ENCODE measurements at places on chromosomes 5 and 9.

GRCh38 chr9:87612536-87612935, 113.4 kb upstream of the CTSL start:
- DNase-seq: no peak

DNA sequence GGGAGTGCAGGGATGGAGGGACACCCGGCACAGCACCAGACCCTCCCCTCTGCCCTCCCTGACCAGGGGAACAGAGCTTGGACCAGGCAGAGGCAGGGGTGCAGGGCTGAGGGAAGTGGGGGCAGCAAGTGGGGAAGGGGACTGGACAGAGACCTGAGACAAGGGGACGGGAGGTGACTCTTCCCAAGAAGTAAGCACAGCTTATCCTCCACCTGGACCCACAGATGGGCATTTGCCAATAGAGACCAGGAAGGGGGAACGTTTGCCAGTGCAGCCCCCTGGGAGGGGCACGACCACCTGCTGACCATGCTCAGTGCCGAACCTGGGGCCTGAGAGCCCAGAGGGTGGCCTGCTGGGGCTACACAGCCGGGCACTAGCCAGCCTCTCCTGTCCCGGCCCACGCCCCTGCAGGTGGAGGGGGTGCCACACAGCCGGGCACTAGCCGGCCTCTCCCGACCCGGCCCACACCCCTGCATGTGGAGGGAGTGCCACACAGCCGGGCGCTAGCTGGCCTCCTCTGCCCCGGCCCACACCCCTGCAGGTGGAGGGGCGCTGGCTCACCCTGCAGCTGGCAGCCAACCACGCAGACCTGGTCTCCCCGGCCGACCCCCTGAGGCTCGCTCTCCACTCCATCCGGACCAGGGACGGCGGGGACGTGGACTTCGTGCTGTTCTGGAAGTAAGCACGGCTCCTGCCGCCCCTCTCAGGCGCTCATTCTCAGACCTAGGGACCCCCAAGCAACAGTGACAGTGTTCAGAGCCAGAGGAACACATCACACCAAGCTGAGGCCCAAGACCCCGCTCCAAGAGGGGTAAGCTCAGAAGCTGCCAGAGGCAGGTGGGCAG, 24.3 kb downstream of the GLT6D1 start:
- DNase-seq: no peak

DNA sequence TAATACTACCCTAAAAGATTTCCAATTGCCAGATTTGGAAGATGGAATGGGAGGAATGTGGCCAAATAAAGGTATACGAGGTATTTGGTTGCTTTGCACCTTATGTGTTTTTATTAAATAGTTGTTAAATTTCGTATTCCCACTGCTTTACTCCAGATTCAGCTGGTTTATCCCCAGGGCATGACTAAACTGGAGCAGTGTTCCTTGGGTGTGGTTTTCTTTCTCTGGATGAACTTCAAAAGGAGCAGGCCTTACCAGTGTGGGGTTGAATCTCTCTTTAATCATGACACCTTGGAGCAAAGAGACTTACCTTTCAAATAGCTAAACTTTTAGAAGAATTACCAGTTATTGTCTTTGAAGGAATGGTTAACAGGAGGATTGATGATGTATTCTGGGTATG, 121.7 kb upstream of the BNC2 start:
- no peak for DNase-seq

GRCh38 chr5:143174714-143175398, 228.6 kb downstream of the NR3C1 start:
- DNase-seq: no peak

GRCh38 chr9:136793086-136793946, 2.2 kb downstream of the TMEM141 start:
- DNase-seq: no peak

- DNase-seq: no peak
These were observed 565.5 kb upstream of the DMAC1 start for GRCh38 chr9:8365029-8365428.

- no peak for DNase-seq
These were observed 10.0 kb downstream of the SMARCA2 start for GRCh38 chr9:2024888-2025782.
